Activated CD4-positive, alpha-beta T cell treated with anti-CD3 and anti-CD28 coated beads for 1 hour (primary cell): ENCODE measurements at places on chromosomes 3 and 15.

GRCh38 chr3:52831500-52832301 is 1.2 kb upstream of the ITIH4 start:
- DNase-seq = no peak

DNA sequence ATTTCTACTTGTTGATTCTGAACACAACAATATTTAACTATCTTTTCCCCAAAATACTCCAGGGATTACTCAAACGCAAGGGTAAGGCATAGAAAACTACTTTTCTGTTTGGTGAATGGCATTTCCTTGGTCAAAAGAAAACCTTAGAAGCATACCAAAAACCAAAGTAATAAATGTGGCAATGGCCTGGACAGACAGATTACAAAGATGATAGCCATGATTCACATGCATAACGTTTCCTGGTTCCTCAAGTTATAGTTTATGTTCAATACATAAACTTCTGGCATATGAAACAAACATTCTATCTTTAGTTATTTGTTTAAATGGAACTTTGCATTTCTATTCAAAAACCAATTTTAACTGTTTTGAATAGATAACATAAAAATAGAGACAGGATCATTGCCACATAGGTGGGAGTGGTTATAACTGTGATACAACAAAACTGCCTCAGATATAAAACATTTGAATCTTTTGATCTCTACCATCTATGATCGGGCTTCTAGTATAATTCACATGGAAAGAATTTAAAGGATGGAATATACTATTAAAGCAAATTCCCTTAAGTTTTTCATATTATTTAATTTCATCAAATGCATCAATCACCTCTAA is 32.1 kb downstream of the FOXP1 start:
- DNase-seq = no peak

- no peak for DNase-seq
Observed at GRCh38 chr3:50245251-50245745, 9.3 kb downstream of the GNAI2 start.

DNA sequence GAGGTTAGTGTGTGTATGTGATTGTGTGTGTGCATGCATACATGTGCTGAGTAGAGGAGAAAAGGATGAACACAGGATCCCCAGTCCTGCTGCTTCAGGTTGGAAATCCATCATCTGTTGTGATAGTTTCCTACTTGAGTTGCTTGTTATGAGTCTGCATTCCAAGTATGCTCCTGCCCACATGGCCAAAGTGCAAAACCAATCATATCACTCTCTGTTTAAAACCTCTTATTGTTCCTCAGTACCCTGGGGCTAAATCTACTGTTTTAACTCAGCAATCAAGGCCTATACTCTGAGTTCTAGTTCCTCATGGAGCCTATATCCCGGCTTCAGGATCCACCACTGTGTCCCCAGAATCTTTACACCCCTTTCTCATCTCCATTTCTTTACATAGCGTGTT is 139.9 kb upstream of the TLE3 start:
- no peak for DNase-seq

DNA sequence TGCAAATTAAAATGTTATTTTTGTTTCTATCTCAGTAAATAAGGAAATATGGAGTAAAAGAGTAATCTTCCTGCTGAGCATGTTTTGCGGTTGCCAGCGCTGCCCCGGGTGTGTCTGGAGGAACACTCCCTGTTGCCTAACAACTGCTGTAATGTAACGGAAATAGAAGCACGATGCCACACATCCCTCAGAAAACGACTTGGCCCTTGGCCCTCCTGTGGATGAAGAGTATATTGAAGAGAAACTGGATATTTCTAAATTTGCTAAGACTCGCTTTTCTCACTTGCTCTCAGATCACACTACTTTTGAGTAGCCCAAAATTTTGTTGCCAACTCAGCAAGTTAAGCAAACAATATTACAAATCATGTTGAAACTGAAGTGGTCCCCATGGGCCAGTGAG is 18.9 kb downstream of the CX3CR1 start:
- DNase-seq = no peak

GRCh38 chr3:16478516-16478915 is 35.0 kb downstream of the RFTN1 start:
- no peak for DNase-seq

GRCh38 chr3:62277450-62277849 is 95.9 kb downstream of the FEZF2 start:
- no peak for DNase-seq

- no peak for DNase-seq
Observed at GRCh38 chr3:169297214-169297613, 366.3 kb downstream of the MECOM start.

GRCh38 chr15:33200444-33200843 is 5.9 kb upstream of the FMN1 start:
- DNase-seq = no peak

GRCh38 chr3:69699183-69699582 is 40.1 kb upstream of the MITF start:
- DNase-seq = no peak

DNA sequence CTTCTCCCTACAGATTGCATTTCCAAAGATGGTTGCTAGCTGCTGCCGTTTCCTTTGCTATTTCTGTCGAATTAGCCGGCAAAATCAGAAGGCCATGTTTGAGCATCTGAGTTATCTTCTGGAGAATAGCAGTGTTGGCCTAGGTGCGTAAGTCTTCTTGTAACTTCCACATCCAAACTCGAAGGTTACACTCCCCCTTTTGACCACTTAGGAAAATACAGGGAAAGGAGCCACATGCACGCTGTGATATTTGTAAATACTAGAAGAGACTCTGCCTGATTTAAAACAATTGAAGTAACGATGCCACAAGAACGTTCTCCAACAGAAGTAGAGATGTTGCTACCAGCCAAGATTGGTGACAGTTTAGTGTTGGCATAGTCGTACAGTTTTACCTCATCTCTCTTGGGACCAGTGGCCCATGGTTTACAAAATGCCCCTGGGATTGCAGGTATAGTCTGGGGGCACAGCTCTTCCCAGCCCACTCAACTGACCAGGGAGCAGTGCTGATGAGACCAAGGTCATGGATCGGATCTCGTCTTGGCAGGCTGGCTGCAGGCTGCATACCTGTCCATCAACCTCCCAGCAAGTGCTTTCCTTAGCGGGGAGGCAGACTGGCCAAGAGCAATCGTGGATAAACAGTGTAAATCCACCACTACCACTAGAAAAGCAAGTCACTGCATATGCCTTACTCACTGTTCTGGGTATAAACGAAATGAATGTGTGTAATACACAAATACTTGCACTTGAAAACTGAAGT is 268.4 kb upstream of the CHRM5 start:
- DNase-seq = no peak

GRCh38 chr3:167662919-167663400 is 9.2 kb upstream of the WDR49 start:
- DNase-seq = no peak
